Dermis blood vessel endothelial cell (primary cell): ENCODE measurements at places on chromosomes 2 and 18. TPM values are rescaled to one million over a fixed set of nuclear protein-coding genes. Genes with fewer than 3 reads are reported as not detected.
A peak's percentile ranks its signal among the peaks of the same experiment; 100 is the strongest.

STARD6 gene
- total RNA-seq, result 0.09 TPM in 1 of 2 replicates, not detected in the other

DNA sequence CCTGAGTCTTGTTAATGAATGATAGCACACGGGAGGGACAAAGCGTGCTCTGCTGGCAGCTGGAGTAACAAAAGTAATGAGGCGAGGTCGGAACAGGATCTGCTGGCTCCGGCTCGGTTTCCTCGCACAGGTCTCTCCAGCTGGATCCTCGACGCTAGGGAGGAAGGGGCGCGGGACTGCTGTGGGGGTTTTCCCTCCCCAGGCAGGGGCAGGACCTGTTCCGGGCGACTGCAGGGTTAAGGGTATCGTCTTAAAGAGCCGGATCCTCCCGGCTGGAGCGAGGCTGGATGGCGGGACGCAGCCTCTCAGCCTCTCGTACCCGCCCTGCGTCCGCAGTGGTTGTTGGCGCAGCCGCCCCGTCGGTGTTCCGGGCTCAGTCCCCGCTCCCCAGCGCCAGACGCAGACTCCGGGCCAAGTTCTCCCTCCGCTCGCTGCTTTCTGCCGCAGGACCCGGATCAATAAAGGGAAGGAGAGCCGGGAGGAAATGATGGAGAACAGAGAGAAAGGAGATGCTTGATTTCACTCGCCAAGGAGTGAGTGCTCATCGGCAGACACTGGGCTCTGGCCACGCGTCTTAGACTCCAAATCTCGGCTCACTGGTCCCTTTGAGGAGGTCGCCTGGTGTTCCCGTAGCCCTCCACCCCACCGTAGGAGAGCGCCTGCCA, 1.1 kb upstream of the LIPG start:
- peak; percentile 43 for DNase-seq

DNA sequence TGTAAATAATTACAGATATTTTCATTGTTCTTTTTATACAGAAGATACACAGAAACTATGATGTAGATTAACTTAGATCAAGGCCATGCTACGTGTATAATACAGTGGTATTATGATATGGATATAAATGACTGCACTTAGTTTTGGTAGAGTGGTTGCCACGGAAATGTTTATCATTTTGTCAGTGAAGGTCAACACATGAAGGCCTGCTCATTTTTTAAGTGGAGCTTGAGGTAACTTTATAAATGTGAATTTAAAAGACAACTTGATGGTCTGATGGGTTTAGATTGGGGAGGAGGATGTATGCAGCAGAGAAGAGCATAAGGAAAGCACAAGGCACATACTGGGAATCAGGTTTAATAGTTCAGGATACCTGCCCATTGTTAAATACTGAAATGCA, 14.4 kb upstream of the BBS5 start:
- DNase-seq, result no peak

CLHC1 gene
- total RNA-seq, result 6.9 and 8.2 TPM in 2 replicates

DNA sequence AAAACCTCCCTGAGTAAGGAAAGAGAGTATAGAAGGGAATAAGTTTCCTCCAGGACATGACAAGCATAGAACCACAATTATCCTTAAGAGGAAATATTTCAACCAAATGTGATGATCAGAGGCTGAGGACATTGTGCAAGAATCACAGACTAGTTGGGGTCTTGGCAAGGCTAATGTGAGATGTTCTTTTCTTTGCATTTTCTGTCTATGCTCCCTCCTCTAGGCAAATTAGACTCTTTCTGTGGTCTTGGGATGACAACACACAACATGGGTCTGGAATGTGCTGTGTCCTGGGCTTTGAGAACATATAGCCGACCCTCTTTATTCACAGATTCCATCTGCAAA, 32.0 kb upstream of the IL1RL1 start:
- no peak for DNase-seq

DNA sequence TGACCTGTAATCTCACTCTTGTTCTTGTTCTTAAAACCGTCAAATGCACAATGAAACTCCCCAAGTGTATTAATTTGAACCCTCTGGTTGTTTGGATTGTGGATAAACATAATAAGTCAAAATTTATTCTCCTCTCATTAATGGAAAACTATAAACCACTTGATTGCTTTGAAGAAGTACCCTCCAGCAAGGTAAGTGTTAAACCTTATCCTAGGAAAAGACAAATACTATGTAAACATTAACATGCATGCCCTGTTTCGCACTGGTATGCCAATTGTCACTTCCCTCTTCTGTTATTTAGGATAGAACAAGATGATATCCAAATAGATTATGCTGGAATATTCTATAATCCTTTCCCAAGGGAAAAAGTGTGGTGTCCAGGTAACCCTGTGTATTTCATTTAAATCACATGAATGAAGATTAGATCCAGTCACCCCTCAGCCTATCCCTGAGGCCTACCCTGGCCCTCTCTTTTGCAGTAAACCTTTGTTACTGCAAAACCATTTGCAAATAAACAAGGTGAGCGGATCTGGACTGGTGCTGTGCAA, 1.3 kb downstream of the ADI1 start:
- DNase-seq, result no peak

DNA sequence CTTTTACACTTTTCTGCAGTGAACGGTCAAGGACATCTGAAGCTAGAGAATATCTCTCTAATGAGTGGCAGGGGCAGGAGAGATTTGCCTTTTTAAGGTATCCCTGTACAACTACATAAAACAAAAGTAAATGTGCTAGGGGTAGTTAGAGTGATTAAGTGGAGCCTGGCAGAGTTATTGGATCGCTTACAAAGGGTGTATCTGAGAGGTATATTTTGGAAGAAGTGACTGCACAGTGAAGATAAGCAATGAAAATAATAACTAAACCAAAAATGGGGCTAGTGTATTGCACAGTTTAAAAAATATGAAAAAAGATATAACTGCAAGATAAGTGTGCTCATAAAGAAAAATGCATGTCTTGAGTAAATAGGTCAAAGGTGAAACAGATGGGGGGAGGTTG, 193.5 kb upstream of the EPC2 start:
- DNase-seq, result no peak

SLC4A3 gene
- 0.17 and 0.37 TPM in 2 replicates for total RNA-seq
